ENCODE measurements at places on chromosomes 3 and 15.

- DNase-seq = peak; percentile 25
These were observed 169.3 kb upstream of the TPM1 start for GRCh38 chr15:62873203-62873602.

DNA sequence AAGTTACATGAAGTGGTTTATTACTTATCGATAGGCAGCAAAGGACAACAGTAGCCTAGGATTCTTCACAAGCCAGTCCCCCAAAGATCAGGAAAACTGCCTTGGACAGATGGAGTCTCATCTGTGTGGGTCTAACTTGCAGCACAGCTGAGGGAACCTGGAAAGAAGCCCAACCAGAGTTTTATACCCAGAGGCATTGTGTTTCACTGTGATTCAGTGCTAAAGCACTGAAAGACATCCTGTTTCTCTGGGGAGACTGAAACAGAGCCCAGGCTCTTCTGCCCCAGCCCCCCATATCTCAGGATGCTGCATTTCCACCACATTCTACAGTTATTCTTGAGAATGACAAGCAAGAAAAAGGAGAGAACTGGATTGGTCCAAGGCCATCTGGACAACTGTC, 48.2 kb upstream of the PYDC2 start:
- DNase-seq = peak; percentile 96

DNA sequence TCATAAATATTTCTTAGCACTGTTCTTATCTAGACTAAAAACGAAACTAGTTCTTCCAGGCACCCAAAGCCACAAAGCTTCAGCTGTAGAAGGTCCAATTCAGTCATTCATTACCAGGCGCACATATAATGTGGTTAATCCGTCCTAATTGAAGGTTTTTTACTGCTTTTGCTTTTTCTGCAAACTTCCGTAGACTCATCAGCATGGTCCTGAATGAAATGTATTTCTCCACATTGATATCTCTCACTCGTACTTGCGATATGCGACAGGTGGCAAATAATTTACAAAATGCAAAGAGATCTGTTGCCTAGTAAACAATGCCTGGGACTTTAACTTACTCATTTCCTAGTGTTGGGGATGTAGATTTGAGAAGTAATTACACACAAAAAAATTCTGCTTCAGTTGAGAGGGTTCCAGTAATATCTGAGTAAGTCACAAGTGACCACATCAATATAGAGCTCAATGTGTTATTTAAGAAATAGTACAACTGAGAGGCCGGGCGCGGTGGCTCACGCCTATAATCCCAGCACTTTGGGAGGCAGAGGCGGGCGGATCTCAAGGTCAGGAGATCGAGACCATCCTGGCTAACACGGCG, 75.0 kb upstream of the MBNL1 start:
- no peak for DNase-seq

- DNase-seq = no peak
These were observed 250.3 kb downstream of the EDEM1 start for GRCh38 chr3:5437783-5438323.
